ENCODE measurements at places on chromosomes 11 and 22.

- peak; percentile 93 for DNase-seq
These were observed at the start of gene NAA40 for GRCh38 chr11:63938479-63939396. Gene NAA40 (plus strand): TSS chr11:63939002. CDS start chr11:63939097, 95 bp downstream.

DNA sequence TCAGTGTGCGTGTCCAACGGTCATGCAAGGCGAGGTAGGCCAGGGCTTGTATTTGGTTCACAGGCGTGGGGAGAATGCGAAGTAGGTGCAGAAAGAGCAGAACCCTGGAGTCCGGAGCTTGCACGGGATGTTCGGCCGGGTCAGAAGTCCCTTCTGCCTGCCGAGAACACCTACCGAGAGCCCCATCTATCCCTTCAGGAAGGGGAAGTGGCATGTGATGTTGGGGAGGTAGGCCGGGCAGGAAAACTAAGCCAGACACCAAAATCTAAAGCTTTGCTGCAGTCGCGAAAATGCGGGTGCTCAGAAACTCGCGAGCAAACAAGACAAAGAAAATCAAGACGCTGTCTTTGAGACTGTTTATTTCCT, 435 bp upstream of the TAF6L start:
- DNase-seq = no peak

DNA sequence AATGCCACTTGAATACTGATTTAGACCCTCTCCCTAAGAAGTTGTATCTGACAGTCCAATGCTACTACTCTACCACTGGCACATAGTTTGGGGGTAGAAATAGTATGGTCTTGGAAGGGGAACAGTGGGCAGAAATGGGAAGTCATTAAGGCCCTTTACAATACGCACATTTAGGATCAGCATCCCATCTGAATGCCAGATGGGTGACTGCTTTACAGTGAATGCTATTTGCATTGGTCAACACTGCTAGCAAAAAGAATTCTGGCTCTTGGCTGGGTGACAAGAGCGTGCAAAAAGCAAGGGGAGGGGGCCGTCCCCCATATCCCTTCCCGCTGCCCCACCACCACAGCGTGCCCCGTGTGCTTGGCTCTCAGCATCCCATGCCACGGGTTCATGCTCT, 104.7 kb upstream of the BID start:
- no peak for DNase-seq

DNA sequence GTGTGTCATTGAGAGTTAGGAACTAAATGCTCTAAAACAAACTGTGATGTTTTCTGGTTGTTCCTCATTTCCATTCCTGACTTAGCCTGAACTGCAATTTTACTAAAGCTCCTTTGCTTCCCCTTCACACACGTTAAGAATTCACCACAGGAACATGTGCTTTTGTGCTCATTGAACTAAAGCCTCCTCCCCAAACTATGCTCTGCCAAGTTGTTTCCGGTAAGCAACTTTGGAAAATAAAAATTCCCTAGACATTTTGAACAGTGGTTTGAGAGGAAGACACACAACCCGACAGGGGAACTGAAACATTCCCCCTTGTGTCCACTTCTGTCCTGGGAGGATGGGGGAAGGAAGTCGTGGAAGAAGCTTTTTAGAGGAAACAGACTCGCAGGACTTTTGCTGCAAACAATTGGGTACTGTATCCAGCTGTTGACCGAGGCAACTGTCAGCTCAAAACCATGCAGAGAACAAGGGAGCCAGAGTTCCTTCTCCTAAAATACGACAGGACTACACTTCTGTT, 66.9 kb downstream of the GAB2 start:
- DNase-seq = no peak

DNA sequence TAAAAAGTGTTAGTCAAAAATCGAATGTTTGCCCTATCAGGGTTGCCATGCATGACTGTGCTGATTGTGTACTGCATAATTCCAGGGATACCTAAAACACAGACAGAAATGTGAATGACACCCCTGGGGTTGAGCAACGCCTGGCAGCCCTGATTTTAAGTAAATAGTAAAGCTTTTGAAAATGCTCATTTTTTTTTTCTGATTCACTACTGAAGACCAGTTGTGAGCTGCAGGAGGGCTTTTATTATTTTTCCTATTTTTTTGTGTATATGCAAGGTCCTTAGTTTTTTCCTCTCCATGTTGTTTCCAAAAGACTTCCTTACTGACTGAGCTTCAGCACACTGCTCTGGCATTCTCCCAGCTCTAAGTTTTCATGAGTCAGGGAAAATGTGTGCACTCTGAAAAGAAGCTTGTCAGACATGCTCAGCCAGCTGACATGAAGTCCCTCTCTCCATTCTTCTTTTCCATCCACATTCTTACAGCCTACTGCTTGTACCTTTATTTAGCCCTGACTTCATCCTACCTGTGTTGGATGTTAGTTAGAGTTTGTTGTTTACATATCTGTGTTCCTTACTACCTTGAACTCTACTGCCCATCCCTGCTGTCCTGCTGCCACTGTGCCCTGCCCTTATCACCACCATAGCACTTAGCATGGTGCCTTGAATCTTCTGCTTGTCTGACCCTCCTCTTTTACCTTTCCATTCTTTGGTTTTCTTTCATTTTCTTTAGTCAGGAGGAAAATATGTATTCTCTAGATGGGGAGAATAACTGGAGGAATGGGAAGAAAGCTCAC, 79.5 kb downstream of the HORMAD2 start:
- DNase-seq = no peak

- DNase-seq = no peak
These were observed 771.5 kb downstream of the DLG2 start for GRCh38 chr11:84855508-84856245.

GRCh38 chr11:119709638-119710346, 19.2 kb downstream of the NECTIN1 start:
- DNase-seq = no peak

- DNase-seq = peak; percentile 34
These were observed 157.0 kb downstream of the BRD1 start for GRCh38 chr22:49670456-49671330.

Data from activated naive CD4-positive, alpha-beta T cell treated with Interleukin-2 at 50 U/mL for 16 hours (primary cell).